Brain (organoid and tissue), 16 donors: ENCODE measurements at places on chromosomes 1 and 21. TPM values are rescaled to one million over a fixed set of nuclear protein-coding genes. Genes with fewer than 3 reads are reported as not detected.

LINGO4 gene
- polyA plus RNA-seq = 0.12 TPM

KRTAP19-1 gene
- polyA plus RNA-seq = not detected

HAO2 gene
- polyA plus RNA-seq = not detected

CSF3R gene
- polyA plus RNA-seq = 1.9 TPM
